ENCODE measurements at places on chromosomes 6 and 20.

- no peak for DNase-seq
Observed at GRCh38 chr20:62923669-62924441, 2.5 kb downstream of the DIDO1 start.

GRCh38 chr20:9323622-9324021 lies 190.8 kb upstream of the LAMP5 start:
- DNase-seq = no peak

DNA sequence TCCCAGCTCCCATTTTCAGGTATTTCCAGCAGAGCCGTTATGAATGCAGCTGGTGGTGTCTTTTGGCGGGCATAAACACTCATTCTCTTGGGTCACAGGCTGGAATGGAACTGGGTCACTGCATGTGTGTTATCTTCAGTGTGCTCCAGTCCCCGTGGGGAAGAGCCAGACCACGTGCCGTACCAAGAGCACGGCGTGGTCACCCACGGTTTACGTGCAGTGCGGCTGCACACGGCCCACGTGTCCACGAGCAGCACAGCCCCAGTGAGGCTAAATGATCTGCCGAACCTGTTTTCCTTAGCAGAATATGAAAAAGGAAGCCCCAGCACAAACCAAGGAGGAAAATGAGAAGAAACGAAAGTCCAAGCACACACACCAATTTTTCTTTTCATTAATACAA lies 121.5 kb downstream of the IRF4 start:
- DNase-seq = no peak

GRCh38 chr6:74182992-74183391 lies 487.0 kb downstream of the CD109 start:
- DNase-seq = no peak

- DNase-seq = no peak
Observed at GRCh38 chr6:105954148-105954547, 132.0 kb upstream of the PRDM1 start.

DNA sequence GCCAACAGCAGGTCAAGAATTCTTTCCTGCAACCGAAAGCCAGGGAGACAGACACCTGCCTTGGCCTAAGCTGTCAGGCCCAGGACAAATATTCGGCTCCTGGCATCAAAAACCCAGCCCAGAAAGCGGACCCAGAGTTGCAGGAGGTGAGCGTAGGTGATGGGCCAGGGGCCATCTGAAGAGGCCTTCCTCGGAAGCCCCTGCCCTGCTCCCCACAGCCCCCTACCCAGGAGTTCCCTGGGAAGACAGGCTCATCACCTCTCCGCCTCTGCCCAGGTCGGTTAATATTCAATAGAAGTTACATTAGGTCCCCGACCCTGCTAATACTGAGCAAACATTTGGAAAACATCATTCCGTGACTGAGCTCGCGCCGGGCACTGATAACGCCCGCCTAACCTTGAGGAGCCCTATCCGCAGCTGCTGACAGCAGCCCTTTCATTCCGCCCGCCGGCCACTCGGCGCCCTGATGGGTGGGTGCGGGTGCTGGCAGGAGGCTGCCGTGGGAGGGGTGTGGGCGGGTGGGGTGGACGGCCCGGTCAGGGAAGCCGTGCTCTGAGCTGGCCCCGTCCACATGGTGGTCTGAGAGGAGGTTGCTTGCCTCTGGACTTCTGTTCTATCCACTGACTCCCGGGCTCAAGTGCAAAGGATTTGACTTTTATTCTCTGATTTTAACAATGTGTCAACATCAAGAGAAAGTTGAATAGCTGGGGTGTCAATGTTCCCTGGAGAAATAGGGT lies 55.7 kb downstream of the HNF4A start:
- no peak for DNase-seq

DNA sequence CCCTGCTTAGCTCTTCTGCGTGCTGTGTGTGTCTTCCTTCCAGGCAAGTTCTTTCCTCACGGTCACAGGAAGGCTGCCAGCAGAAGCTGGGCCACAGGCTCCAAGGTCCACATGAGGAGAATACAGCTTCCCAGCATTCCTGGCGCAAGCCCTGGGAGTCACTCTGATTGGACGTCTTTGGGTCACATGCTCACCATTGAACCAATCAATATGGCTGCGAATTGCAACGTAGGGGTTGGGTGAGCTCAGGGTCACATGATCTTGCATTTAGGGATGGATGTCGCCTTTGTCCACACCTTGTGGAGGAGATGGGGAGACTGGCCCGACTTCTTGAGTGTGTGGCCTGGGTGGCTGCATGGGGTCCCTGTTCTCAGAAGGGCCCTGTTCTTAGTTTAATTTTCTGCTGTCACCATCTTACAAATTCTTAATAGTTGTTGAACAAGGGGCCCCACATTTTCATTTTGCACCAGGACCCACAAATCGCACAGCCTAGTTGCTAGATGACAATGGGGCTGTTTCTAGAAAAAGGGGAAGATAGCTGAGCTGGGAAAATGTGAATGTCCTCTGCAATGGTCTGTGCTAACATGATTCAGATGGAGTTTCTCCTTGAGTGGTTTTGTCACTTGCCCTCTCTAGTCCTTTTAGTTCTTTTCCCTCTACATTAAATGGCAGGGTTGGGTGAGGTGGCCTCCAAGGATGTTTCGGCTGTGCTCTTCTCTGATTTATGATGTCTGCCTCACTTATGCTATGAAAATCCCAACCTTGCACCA lies 149.6 kb downstream of the CDH26 start:
- no peak for DNase-seq

GRCh38 chr6:56329271-56330050 lies 82.1 kb upstream of the COL21A1 start:
- no peak for DNase-seq

GRCh38 chr6:106534004-106534403 lies 95.3 kb downstream of the RTN4IP1 start:
- no peak for DNase-seq

- no peak for DNase-seq
Observed at GRCh38 chr20:61640131-61640870, 388.2 kb downstream of the CDH4 start.

DNA sequence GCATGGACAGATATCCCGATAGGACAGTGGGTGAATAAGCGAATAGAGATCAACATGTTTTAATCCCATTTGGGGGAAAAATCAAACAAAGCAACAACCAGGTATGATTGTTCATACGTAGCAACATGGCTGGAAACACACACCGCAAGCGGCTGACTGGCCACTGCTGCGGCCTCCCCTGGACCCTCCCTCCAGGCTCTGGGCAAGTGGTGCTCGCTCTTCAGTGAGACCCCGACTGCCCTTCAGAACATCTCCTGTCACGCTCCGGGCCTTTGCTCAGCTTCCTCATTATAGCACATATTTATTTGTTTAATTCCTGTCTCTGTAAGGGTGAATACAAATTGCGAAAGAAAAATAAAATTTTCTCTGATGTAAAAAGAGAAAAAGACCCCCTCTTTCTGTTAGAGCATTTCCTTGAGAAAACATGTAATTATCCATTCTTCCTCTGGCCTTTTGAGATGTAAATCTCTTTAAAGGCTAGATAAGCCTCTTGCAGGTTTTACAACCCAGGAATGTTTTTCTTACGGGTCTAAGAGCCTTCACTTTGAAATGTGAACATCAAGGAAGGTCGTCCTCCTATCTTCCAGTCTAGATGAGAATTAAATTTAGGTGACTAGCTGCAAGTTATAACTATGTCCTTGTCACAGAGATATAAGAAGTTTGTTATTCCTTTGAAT lies 11.0 kb upstream of the FAM210B start:
- no peak for DNase-seq

- no peak for DNase-seq
Observed at GRCh38 chr6:136127873-136128272, 122.2 kb downstream of the MTFR2 start.

DNA sequence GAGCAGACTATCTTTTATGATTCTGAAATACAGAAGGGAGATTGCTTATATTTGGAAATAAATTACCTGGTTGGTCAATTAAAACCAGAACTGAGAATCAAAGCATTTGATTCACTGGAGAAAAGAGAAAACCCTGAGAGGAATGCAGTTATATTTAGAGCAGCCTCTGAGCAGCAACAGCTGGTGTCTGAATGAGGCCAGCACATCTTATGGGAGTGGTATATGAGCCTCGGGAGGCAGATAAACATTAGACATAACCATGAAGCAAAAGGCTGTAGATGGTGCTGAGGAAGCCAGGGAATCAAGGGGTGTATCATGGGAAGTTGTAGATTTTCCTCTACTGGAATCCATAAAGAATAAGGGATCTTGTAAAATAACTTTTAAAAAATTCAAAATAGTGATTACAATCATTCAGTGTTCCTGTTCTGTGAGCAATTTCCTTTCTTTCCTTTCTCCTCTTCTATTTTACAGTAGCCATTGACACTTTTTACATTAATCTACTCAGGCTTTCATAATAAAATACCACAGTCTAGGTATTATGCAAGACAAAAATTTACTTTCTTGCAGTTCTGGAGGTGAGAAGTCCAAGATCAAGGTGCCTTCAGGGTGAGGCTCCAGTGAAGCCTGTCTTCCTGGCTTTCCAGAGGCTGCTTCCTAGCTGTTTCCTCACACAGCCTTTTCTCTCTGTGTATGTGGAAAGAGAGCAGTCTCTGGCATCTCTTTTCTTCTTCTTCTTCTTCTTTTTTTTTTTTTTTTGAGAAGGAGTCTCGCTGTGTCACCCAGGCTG lies 32.8 kb upstream of the ENPP5 start:
- DNase-seq = no peak

DNA sequence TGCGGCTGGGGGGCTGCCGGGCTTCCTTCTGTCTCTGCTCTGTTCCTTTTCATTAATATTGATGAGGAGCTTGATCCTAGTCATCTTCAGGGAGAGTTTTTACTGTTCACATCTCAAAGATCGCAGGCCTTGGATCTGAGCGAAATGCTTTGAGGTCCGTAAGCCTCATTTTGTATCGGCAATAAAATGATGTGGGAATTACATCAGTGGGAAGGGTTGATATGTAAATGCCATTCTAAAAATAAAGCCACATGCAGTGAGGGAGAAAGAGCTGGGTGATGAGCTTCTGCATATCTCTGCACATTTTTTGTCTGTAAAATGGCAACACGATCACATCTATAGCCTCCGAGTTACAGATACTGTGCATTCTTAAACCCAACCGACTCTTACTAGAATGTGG lies 24.9 kb downstream of the CDH26 start:
- no peak for DNase-seq

- DNase-seq = no peak
Observed at GRCh38 chr6:56527934-56528333, 114.8 kb downstream of the DST start.

- no peak for DNase-seq
Observed at GRCh38 chr20:11008444-11009033, 334.7 kb upstream of the JAG1 start.

DNA sequence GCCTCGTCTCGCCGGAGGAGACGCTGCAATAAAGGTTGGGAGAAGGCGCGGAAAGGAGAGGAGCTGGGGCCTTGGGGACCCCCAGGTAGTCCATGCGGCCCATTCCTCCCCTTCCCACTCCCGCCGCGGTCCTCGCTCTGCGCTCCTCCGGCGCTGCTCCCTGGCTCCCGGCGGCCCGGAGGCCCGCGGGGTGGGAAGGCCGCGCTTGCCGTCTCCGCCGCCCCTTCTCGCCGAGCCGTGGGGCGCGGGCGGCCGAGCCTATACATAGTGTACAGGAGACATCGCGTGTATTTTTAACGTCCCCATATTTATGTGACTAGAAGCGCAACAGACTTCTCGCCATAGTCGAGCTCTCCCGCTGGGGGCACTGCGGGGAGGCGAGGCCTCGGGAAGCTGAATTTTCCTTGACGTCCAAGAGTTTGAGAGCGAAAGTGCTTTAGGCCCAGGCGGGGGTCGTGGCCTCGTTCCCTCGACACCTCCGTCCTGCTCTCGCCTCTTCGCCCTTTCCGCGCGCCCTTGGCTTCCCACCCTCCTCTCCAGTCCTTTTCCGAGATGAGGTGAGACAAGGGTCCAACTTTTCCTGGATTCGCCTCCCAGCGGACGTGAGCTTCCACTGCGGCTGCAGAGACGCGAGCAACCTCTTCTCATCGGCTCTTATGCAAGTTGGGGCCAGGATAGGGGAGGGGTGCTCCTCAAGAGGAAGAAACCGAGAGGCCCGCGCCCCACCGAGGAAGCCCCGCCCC lies 29.0 kb downstream of the SLC12A5 start:
- no peak for DNase-seq

GRCh38 chr6:157800420-157801237 lies 22.4 kb upstream of the SNX9 start:
- no peak for DNase-seq

GRCh38 chr20:31712564-31713311 lies 9.9 kb downstream of the BCL2L1 start:
- no peak for DNase-seq

DNA sequence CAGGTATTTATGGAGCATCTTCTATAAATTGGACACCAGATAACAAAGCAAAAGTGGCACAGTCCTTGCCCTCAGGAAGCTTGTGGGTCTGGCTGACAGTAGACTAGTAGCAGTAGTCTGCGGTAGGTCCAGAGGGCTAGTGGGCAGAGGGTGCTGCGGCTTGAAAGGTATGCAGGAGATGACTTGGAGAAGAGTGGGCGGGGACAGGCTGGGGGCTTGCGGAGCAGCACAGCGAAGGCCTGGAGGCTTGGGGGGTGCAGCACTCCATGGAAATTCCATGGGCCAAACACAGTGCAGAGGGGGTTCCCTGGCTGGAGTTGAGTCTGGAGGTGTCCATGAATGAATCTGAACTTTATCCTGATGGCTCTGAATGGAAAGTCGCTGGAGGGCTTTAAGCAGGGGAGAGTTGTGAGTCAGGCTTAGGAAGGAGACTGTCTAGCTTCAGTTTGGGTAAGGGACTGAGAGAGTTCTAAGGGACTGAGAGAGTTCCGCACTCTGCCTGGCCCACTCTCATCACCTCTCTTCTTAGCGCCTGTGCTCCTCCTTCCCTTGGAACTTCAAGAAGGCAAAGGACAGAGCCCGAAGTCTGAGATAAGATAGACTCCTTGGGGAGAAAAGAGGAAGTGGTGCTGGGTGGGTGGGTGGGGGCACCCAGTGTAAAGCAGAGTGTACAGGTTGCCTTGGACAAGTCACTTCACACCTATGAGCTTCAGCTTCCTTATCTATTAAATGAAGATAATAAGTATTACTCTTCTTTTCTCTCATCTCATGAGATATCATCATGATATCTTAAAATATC lies 8.8 kb downstream of the PKIG start:
- DNase-seq = no peak

- no peak for DNase-seq
Observed at GRCh38 chr20:12130781-12131180, 213.1 kb downstream of the BTBD3 start.

DNA sequence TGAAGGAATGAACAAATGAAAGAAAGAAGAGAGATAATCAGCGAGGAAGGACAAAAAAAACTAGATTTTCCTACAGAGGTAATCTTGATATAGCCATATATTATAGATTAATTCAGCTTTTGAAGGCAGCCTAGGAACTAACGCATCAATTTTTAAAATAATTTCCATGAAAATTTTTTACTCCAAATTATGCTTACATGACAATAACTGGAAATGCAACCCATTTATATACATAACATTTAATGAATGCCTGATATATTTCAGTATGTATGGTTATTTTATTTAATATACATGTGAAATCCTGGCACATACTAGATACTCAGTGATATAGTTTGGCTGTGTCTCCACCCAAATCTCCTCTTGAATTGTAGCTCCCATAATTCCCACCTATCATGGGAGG lies 157.6 kb downstream of the LAMP5 start:
- no peak for DNase-seq

GRCh38 chr6:42341771-42342553 lies 109.8 kb downstream of the TRERF1 start:
- DNase-seq = no peak
